Astrocyte (in vitro differentiated cells and primary cell): ENCODE measurements at places on chromosomes 11 and 22.
A peak's percentile ranks its signal among the peaks of the same experiment; 100 is the strongest.

GRCh38 chr22:19890502-19891316 is 36.0 kb upstream of the GNB1L start:
- no peak for DNase-seq

DNA sequence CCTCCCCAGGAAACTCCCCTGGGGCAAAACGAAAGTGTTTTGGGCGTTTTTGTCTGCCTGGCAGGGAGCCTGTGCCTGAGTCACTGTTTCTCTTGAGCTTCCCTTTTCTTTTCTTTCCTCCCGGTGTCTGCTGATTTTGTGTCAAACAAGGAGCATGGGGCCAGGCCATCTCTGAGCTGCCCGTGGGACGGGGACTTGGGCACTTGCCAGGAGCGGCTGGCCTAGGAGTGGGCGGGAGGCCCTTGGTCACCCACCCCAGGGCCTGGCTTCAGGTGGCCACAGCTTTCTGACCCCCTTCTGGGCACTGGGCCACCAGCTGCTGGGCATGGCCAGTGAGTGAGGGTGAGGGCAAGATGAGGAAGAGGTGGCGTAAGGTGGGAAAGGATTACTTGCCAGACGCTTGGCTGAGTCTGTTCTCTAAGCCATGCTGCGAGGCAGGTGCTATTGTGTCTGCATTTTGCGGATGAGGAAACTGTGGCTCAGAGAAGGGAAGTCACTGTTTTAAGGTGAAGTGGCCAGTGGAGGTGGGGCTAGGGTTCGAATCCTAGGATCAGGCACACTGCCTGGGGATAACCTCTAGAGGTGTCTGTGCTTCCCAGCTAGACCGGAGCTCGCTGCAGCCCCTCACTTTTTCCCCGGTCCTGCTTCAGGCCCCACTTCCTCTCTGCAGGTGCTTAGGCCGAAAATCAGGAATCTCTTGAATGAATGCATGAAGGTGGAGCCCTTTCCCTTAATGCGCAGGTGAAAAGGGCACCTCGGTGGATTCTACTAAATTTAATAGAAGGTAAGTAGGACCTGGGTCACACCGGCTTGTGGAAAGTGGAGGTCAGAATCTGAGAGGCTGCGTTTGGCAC is 7.8 kb upstream of the NFAM1 start:
- DNase-seq, result peak; percentile 12

DNA sequence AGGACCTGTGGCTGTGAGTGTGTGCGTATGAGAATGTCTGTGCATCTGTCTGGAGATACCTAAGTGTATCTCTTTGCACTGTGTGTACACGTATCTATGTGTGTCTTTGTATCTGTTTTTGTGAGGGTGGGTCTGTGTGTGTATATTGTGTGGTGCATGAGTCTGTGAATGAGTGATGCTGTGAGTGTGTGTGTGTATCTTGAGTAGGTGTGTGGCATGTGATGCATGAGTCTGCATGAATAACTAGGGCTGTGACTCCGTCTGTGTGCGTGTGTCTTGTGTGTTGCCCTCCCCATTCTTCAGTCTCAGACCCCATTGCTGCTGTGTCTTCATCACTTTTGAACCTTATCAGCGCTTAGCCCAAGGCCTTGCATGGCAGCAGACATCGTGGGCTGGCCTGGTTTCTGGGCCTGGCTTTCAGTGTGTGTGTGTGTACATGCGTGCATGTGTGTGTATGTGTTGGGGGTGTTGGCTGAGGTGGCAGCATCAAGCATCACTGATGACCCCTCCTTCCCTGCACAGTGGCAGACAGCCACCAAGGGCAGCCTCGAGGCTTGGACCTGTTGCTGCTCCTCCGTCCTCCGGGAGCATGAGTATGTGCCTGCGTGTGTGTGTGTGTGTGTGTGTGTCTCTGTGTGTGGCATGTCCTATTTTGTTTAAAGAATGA is 1.4 kb downstream of the SGSM1 start:
- DNase-seq, result no peak

DNA sequence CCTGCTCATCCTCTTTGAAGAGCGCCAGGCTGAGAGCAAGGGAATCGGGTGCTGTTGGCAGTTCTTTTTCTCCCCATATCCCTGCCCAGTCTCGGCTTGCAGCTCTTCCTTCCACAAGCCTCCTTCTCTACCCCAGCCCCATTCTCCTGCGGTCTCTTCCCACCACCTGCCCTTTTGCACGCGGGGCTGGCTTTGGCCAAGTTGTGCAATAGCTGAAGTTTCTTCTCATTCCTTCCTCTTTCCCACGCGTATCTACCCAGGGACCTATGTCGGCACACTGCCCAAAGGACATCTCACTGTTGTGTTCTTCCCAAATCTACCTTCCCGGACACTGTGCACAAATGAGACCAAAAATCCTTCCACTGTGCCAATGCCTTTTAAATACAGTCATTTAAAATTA is 22.3 kb upstream of the HTR3A start:
- no peak for DNase-seq

DNA sequence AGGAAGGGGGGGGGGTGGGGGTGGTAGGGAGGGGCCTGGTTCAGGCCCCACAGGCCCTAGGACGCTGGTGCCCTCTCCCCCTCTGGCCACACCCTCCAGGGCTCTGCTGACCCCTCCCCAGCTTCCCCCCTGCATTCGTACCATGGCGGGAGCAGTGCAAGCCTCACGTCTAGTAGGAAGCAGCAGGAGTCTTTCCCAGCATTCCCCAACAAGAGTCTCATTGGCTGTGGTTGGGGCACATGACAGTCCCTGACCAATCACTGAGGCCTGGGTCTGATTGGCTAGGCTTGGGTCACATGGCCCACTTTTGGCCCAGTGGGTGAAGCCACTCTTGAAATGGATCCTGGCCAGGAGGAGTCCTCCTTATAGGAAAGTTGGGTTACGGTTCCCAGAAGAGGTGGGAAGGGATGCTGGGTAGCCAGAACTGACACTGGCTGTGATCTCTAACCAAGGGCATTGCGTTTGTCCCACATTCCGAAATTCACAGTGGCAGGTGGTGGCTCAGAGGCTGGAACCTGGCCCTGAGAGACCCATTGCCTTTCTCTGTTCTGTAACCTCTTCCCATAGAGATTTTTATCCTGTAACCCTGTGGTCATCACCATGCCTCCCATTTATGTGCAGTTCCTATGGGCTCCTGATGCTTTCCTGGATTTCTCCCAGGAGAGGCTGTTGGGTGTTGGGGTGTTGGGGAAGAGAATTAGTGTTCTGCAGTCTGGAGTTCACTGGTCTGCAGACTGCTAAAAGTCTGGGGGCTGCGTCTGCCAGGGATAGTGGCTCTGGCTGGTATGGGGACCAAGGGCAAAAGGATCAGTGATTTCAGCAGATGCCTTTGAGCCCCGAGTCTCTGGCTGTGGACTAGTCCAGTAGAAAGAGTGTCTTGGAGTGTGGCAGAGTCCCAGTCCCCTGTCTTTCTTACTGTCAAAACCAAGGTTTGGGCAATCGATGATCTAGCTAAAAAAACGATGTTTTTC is 58.9 kb upstream of the MYEOV start:
- no peak for DNase-seq

GRCh38 chr11:65558002-65558929 is at the start of gene LTBP3:
Gene LTBP3 (minus strand): TSS chr11:65558359. CDS start chr11:65557959, 400 bp downstream.
- peak; percentile 68 for DNase-seq

GRCh38 chr11:66978717-66979116 is 3.6 kb downstream of the C11orf86 start:
- no peak for DNase-seq

- no peak for DNase-seq
These were observed 32.5 kb upstream of the RASL10A start for GRCh38 chr22:29348041-29348440.

GRCh38 chr11:829176-829846 is 1.6 kb downstream of the CRACR2B start:
- DNase-seq, result no peak

GRCh38 chr22:35158336-35158735 is 92.4 kb downstream of the ISX start:
- no peak for DNase-seq

DNA sequence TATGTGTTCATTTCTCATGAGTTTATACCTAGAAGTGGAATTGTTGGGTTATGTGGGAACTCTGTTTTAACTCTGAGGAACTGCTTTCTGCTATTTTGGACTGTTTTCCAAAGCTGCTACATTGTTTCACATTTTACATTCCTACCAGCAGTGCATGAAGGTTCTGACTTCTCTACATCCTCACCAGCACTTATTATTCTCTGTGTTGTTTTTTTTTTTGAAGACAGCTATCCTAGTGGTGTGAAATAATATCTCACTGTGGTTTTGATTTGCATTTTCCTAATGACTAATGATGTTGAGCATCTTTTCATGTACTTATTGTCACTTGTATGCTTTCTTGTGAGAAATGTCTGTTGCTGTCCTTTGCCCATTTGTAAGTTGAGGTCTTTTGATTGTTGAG is 169.9 kb downstream of the COMMD9 start:
- DNase-seq, result no peak

DNA sequence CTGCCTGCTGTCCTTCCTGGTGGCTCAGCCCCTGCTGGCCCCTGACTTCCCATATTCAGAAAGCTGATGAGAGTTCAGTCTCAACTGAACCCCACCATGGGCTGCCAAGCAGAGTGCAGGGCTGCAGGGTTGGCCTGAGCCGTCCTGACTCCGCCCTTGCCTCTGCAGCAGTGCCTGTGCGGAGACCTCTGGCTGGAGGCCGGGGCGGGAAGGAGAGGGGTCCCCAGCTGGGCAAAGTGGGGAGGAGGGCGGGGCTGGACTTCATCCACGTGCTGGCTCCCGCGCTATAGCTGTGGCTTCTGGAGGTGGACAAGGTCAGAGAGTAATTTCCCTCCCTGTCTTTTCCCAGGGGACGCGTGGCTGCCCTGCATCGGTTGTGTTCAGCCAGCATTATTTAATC is 13.6 kb downstream of the GLB1L3 start:
- DNase-seq, result no peak

GRCh38 chr11:72421351-72421750 is 13.0 kb downstream of the CLPB start:
- DNase-seq, result no peak

GRCh38 chr11:132451942-132452601 is 1080.2 kb downstream of the OPCML start:
- DNase-seq, result peak; percentile 22

GRCh38 chr22:49404576-49405241 is 423.0 kb downstream of the BRD1 start:
- DNase-seq, result no peak

GRCh38 chr11:72529068-72529467 is 94.7 kb upstream of the CLPB start:
- DNase-seq, result peak; percentile 26

- DNase-seq, result no peak
These were observed 2.7 kb downstream of the NLRP6 start for GRCh38 chr11:280706-281485.

DNA sequence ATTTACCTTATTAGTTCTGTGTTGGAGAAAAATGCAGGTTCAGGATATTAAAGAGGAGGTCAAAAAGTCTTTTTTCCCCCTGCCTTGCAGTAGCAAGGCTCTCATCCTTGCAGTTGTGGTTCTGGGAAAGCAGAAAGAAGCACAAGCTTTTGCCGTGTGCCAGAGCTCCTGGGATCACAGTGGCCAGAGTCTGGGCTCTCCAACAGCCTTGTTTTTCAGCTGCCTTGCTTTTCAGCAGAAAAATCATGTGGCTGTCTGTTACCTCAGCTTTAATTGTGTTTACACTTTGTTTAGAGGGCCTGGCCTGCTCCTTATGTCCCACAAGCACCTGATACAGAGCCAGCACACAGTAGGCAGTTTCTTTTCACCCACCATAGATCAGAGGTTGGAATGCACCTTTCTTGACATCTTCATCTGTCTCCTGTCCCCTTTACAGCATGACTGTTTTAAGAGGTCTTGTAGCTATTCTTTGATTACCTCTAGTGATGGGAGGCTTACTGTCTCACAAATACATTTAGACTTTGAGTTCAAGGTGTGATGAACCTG is 67.5 kb downstream of the TEAD1 start:
- no peak for DNase-seq

- DNase-seq, result no peak
These were observed 64.7 kb downstream of the SLC1A2 start for GRCh38 chr11:35354644-35355043.

DNA sequence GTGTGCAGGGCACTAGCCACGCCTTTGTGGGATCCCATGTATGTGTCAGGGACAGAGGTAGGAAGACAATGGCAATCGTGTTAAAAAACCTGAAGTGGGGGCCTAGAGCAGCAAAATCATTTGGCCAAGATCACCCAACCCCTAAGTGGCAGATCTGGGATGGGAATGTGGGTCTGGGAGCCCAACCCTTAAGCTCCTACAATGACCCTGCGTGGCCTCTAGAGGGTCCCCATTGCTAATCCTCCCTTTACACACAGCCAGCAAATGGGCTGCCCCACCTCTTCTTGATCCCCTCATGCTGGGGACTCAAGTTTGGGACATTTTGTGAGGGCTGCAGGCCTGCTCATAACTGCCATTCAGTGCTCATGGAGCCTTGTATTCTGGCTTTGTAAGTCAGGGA is 73.2 kb upstream of the SUSD2 start:
- DNase-seq, result no peak

DNA sequence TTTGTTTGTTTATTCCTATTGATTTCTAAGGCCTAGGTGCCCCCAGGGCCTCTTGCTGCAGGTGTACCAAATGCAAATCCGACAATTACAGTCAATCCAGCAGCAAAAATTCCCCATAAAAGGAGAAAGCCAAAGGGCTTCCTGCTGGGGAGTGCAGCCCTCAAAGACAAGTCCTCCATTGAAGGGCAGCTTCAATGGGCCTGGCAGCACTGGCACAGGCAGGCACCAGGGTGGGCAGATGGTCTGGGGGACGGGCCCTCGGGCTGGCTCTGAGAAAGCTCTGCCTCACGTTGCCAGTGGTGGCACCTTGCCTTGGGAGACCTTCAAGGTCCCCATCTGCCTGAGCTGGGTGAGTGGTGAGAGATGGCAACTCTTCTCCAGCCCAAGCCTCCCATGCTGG is 128.0 kb downstream of the DSCAML1 start:
- DNase-seq, result no peak

- no peak for DNase-seq
These were observed 16.0 kb downstream of the BCL9L start for GRCh38 chr11:118909619-118910308.

DNA sequence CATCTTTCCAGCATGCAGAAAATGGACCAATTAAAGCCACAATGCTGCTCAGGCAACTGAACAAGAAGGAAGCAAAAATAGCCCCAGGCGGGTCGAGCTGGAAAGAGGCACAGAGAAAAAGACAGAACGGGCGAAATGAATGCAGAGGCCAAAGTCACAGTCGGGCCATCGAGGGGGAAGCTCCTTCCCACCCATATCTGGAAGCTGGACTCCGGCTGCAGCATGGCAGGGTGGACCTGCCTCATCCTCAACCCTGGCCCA is 58.6 kb upstream of the PRDM11 start:
- DNase-seq, result no peak
